ENCODE measurements at places on chromosomes 16 and 17.

GRCh38 chr17:58402047-58402446 lies 15.3 kb downstream of the RNF43 start:
- DNase-seq = no peak

DNA sequence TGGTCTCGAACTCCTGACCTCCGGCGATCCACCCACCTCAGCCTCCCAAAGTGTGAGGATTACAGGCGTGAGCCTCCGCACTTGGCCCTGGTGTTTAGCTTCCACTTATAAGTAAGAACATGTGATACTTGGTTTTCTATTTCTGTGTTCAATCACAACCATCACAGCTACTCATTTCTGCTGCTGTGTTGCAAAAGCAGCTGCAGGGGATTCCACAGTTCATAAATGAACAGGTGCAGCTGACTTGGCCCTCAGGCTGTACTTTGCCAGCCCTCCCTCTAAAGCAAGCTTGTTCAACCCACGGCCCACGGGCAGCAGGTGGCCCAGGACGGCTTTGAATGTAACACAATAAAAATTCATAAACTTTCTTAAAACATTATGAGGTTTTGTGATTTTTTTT lies 79.2 kb downstream of the SLC39A11 start:
- no peak for DNase-seq

- no peak for DNase-seq
Observed at GRCh38 chr17:57140316-57140715, 55.3 kb downstream of the AKAP1 start.

DNA sequence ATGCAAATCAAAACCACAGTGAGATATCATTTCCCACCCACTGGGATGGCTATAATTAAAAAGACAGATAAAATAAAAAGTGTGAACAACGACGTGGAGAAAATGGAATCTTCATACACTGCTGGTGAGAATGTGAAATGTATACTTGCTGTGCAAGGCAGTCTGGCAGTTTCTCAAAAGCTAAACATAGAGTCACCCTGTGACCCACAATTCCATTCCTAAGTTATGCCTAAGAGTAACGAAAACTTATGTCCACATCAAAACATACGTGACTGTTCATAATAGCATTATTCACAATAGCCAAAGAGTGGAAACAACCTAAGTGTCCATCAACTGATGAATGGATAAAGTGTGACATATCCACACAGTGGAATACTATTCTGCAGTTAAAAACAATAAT lies 38.1 kb upstream of the VPS4A start:
- DNase-seq = no peak

DNA sequence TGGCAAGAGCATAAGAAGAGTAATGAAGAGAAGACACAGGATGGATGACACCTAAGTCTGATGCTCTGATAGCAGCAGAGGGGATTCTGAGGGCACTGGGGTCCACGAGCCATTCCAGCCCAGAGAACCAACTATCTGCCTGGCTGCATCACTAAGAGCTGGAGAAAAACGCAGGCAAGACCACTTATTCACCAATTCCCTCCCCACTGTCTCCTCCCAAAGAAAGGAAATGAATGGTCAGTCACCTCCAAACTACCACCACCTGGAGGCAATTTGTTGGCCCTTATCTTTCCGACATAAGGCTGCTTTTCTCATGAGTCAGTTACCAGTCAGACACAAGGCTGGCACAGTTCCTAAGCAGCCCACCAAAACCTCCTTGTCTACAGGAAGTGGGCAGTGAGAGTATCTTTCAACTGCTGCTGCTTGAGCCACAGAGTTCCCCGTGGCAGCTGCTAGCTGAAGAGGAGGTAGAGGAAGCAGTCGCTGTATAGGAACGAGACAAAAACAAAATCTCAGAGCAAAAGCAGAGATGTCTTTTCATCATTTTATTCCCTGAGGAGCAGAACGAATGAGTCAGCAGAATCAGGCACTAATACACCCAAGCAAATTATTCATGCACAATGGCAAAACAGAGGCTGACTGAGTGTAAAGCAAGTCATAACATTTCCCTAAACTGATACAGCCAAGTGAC lies 111.1 kb downstream of the SMG6 start:
- DNase-seq = peak; percentile 44

DNA sequence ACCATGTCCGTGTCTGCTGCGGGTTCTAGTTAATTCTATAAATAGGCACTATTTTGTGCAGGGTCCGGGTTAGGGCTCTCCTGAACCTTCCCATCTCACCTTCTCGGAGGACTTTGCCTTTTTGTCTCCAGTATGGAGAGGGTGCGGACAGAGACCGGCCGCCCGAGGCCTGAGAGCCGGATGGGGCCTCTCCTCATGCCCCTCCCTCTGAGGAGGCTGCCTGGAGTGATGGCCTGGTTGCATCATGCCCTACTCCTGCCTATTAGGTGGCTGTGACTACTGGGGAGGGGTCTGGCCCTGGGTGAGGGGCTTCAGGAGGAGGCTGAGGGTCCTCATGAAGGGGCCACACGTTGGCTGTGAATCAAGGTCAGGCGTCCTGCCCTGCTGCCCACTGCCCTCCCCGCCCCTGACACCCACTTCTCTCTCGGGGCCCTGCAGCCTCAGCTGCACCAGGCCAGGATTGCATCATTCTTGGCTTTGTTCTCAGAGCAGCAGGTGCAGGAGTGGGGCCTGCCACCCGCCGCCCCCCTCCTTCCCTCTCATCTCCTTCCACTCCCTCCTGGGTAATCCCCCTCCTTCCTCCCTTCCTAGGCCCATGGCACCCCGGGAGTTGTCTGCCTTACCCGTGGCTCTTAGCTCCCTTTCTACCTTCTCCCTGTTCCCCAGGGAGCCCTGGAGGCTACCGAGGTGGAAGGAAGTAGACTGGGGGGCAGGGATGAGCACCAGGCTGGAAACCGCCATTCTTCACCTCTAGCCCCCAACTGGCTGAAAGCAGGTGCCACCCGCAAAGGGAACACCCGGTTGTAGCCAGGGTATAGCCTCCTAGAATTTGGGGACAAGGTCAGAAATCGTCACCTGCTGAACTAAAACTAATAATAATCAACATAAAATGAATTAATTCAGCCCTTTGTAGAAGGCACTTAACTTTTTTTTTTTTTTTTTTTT lies 12.7 kb upstream of the ARHGAP23 start:
- no peak for DNase-seq
